Stimulated activated CD4-positive, alpha-beta T cell treated with anti-CD3 and anti-CD28 coated beads, Interleukin-1b, Interleukin-23, amount 100 ng/mL, for 1 hour (primary cell): ENCODE measurements at places on chromosomes 7 and 10.

GRCh38 chr7:158109364-158110033 is 478.1 kb downstream of the PTPRN2 start:
- DNase-seq = no peak

DNA sequence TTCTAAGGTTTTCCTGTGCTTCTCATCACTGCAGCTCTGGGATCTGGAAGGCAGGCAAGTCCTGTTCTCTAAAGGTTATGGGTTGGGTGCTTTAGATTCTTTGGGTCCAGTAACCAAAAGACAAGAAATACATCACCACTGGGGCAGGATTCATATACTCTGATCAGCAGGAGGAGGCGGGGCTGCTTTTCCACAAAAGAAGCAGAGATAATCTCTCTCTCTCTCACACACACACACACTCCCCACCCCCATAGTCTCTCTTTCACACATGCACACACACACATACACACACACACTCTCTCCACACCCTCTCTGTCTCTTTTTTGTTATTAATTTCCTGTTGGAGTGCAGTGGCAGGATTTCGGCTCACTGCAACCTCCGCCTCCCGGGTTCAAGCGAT is 13.0 kb upstream of the ACBD5 start:
- DNase-seq = no peak

DNA sequence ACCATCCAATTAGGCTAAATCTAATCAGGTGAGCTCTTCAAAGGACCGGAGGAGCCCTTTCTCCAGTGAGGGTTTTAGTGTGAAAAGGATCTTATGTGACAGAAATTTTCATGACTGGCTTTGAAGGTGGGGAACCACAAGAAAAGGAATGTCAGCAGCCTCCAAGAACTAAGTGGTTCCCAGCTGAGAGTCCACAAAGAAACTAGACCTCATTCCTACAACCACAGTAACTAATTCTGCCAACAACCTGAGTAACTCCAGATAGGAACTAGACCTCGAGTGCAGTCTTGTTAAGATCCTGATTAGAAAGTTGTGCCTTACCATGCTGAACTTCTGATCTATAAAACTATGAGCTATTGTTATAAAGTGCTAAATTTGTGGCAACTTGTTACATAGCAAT is 51.3 kb downstream of the PCLO start:
- no peak for DNase-seq

- no peak for DNase-seq
Observed at GRCh38 chr7:93566876-93567275, 7.6 kb downstream of the CALCR start.

- DNase-seq = no peak
Observed at GRCh38 chr10:91201213-91201996, 19.1 kb upstream of the PCGF5 start.

GRCh38 chr10:47404446-47404845 is 20.4 kb upstream of the ZNF488 start:
- no peak for DNase-seq

DNA sequence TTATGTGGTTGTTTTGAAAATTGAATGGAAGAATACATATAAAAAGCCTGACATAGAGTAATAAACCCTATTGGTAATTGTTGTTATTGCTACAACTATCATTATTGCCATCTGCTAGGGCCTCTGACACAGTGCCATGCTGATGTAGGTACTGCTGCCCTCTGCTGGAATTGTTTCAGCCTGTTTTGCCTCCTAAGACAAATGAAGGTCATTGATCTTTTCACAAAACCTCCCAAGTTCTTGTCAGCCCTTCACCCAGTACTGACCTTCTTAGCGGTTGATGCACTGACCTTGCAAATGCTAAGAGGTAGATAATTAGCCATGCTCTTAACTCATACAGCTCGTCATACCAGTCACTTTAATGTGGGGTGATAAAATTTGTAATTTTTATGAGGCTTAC is 975.2 kb downstream of the SORCS1 start:
- DNase-seq = no peak

GRCh38 chr10:52083422-52083821 is 230.7 kb upstream of the DKK1 start:
- no peak for DNase-seq
